ENCODE measurements at places on chromosomes 5 and 9. TPM values are rescaled to one million over a fixed set of nuclear protein-coding genes. Genes with fewer than 3 reads are reported as not detected.

GRCh38 chr9:13181652-13182051 lies 97.8 kb downstream of the MPDZ start:
- DNase-seq: no peak

The FAM174A gene
- total RNA-seq: 7.8 TPM

GRCh38 chr9:126084008-126084407 lies 242.6 kb upstream of the MVB12B start:
- DNase-seq: no peak

DNA sequence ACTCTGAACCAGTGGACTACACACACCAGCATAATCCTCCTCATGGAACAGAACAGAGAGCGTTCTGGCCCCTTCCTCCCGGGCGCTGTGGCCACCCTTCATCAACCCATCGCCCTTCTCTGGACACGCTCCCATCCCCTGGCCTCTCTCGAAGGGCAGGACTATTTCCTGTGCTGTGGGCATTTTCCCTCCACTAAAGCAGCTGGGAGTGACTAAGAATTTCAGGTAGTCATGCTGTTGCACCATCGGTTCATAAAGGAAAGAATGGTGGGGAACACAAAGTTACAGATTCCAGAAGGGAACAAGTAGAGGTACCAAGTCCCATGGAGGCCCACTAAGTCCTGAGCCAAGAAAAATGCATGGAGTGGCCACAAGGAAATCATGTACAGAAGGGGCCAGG lies 68.6 kb downstream of the EPB41L4B start:
- no peak for DNase-seq

The ROPN1L gene
- 0.26 TPM for total RNA-seq

DNA sequence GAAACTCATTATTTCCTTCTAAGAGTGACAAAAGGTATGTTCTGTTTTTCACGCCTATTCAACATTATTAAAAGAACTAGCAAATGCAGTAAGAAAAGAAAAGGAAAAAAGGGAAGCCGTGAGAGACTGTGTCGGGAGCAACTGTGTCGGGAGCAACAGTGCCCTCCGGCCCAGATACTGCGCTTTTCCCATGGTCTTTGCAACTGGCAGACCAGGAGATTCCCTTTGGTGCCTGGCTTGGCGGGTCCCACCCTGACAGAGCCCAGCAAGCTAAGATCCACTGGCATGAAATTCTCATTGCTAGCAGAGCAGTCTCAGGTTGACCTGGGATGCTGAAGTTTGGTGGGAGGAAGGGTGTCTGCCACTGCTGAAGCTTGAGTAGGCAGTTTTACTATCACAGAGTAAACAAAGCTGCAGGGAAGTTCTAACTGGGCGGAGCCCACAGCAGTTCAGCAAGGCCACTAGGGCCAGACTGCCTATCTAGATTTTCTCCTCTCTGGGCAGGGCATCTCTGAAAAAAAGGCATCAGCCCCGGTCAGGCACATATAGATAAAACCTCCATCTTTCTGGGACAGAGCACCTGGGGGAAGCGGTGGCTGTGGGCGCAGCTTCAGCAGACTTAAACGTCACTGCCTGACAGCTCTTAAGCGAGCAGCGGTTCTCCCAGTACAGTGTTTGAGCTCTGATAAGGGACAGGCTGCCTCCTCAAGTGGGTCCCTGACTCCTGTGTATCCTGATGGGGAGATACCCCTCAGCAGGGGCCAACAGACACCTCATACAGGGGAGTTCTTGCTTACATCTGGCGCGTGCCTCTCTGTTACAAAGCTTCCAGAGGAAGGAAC lies 1237.4 kb upstream of the CDH18 start:
- DNase-seq: no peak

DNA sequence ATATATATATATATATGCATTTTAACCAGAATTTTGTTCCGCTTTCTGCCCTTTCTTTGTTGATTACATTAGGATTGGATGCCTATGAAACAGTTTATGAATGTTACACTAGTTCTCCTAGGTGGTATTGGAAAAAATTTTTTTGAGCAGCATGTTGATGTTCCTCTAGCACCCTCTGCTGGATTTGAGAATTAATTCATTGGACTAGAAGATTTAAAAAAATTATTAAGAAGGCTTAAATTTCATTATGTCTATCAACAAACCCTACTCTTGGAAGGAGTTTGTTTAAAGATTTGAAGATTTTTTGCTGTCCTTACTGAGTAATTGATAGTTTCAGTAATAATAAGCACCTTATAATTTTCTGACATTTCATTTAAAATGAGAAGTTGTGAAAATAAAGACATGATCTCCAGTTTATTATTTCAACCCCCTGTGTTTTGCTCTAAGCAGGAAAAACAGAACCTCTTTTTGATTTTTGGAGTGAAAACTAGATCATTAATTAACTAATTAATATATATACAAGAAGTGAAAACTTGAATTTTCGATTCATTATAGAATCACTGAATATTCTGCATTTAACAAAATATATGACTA lies 89.6 kb downstream of the CCDC171 start:
- no peak for DNase-seq

DNA sequence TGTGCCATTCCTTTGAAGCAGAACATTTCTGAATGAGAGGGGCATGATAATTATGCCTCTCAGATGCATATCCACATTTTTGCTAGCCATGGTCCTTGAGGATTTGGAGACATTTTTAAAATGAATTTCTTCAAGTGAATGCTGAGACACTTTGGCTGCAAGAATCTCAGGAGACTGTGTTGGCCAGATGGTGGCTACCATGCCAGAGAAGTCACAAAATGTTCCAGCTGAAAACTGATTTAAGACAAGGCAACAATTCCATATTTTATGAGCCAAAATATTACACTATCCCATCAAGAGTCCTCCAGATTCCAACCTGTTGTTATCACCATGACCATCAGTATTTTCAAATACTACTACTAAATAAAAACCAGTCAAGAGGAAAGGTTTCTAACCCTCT lies 859.5 kb upstream of the DMAC1 start:
- no peak for DNase-seq

- DNase-seq: no peak
Observed at GRCh38 chr5:151051931-151052608, 28.8 kb downstream of the TNIP1 start.

DNA sequence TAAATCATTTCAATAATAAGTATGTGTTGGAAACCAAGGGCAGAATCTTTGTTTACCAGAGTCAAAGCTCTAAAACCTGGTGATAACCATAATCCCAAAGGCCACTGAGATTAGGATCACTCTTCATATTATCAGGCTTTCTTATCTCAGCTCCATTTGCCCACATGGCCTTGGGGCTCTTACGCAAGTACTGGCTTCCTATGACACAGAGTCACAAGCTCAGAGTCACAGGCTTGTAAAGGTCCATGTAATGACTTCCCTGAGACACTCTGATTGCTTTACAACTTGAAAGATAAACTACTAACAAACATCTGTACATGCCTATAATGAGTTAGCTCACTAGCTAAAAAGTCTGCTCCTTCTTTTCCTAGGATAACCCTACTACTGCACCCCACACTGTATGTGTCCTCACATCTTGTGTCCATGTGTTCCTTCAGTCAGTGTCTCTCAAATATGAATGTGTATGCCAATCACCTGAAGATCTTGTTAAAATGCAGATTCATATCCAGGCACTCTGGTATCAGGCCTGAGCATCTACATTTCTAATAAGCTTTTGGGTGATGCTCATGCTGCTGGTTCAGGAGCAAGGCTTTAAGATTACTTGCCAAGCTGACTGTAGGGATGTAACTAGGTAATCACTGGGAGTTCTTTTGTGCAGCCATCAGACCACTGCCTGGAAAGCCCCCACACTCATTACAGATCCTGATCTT lies 28.4 kb downstream of the SEMA6A start:
- no peak for DNase-seq

DNA sequence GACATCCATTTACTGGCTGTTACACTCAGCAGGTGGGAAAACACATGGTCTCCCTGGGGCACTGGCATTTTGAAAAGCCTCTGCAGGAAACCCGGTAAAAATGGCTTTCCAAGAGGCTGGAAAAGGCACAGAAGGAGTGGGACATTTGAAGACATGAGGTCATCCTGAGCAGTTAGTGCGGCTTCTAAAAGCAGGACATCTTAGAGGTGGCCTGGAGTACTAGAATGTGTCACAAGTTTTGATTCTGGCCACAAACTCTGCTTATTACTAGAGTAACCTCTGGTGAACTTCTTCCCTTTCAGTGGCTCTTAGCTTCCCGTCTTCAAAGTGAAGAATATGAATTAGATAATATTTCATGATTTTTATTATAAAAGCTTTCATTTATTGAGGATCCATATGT lies 423.0 kb upstream of the BRINP1 start:
- DNase-seq: no peak

GRCh38 chr9:16136451-16136850 lies 583.6 kb downstream of the CCDC171 start:
- no peak for DNase-seq

The SLC36A3 gene
- total RNA-seq: not detected

The PCDHA4 gene
- total RNA-seq: not detected

DNA sequence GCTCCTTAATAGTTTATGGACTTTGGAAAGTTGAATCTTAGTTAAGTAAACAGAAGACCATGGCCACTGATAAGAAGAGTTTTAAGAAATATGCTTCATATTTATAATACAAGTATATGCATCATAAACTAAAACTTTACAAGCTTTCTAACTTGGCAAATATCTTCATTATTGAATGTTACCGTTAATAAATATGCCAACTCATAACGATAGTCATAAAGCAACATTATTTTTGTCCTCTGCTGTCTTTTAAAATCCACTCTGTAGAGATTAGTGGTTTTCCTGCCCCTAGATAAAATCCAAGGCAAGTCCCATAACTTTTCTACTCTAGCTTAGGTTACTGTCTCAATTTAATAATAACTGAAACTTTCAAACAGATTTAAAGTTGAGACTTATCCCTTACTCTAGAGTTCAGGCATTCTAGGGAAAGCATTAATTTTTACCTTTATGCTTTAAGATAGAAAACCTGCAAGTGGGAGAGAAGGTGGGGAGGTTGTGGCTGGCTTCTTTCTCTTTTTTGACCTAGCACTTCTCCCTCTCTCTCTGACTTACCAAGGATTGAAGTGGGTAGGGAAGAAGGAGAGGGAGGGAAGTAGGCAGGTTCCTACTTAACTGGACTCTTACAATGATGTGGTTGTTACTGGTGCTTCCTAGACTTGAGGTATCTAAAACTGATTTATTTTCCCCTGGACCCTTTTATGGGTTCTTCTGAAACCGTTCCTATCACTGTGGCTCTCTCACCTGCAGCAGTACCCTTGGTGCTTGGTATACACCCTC lies 29.6 kb downstream of the RNF145 start:
- no peak for DNase-seq

GRCh38 chr5:111434800-111435199 lies 77.5 kb downstream of the STARD4 start:
- DNase-seq: no peak

The PRUNE2 gene
- total RNA-seq: 0.69 TPM

- no peak for DNase-seq
Observed at GRCh38 chr9:30505311-30505710, 1879.1 kb upstream of the ACO1 start.

DNA sequence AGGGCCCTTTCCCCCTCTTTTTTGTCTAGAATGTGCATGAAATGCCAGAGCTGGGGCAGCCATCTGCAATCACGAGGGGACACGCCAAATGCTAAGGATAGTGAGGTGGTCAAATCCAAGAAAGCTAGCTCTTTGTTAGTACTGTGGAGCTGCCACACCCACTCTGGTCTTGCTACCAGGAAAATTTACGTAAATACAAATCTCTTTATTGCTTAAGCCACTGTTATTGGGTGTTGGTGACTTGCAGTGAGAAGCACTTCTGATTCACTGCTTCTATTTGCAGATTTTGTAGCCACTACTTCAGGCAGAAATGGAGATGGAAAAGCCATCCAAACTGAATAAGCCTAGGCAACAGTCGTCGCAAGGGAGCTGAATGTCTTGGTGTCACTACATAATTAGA lies 25.6 kb upstream of the SUSD1 start:
- no peak for DNase-seq

DNA sequence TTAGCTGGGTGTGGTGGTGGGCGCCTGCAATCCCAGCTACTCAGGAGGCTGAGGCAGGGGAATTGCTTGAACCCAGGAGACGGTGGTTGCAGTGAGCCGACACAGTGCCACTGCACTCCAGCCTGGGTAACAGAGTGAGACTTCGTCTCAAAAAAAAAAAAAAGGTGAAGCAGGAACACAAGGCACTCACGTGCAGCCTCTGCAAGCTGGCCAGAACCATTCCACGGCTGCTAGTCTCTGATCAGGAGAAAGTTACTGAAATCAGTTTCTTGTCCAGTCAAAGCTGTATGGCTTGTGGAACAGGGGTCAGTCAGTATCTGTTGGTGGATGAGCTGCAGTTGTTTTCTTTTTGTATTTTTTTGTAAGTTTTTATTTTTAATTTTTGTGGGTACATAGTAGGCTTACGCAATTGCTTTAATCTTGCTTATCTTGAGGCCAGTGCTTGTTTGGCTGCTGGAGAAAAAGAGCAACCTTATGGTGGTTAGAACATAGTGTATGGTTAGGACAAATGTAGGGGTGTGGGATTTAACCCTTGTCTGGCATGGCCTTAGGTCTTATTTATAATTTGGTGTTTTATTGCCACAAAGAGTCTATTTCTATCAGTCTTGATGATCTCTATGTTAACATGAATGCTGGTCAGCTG lies 32.7 kb upstream of the GTF2H2C start:
- DNase-seq: no peak

The IFNA2 gene
- not detected for total RNA-seq

The B4GALT1 gene
- total RNA-seq: 91.9 TPM

DNA sequence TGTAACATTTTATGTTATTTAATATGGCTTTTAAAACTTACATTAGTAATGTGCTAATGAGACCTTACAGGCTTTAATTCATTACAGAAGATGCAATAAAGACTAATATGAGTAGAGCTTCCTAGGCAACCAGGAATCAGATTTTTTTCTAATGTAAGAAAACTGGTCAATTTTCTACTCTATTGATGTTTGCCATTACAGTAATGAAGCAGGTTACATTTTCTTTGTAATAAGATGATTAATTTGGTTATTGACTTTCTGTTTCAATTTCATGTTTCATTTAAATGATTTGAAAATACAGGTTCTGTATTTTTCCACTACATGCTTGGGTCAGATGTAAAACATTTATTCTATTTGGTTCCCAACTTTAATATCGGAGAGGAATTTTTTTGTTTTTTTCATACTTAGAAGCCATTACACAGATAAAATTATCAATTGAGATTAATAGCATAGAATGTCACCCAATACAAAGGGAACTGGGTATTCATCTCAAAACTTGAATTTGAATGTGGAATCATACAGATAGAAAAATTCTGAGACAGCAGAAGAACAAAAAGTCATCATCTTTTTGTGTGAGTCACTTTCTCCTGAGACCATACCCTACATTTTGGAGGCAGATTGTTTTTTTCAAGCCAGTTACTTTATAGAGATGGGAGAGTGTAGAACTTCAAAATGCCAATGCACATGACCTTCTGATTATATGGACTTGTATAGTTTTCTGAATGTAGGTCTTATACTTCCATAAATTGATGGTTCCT lies 133.6 kb upstream of the HMHB1 start:
- DNase-seq: no peak

- DNase-seq: no peak
Observed at GRCh38 chr5:123814801-123815470, 303.0 kb downstream of the CSNK1G3 start.

The SLC6A3 gene
- not detected for total RNA-seq

The FOXB2 gene
- total RNA-seq: not detected

GRCh38 chr5:116573702-116574366 lies 789 bp downstream of the SEMA6A start:
- no peak for DNase-seq
